ENCODE measurements at places on chromosomes 7 and 10.

DNA sequence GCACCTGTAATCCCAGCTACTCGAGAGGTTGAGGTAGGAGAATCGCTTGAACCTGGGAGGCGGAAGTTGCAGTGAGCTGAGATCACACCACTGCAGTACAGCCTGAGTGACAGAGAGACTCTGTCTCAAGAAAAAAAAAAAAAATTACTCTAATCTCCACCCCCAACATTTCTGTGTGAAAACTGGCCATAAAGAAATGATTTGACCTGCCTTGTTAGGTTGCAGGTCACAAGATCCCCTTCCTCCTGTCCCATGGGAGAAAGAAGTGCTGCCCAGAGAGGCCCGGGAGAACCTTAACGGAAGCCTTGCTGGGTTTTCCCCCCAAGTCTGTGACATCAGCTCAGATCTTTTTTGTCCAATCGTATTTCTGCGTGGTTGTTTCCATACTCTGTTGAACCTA, 8.7 kb upstream of the CALHM1 start:
- no peak for DNase-seq

GRCh38 chr10:88830643-88831268, 20.9 kb downstream of the ANKRD22 start:
- no peak for DNase-seq

DNA sequence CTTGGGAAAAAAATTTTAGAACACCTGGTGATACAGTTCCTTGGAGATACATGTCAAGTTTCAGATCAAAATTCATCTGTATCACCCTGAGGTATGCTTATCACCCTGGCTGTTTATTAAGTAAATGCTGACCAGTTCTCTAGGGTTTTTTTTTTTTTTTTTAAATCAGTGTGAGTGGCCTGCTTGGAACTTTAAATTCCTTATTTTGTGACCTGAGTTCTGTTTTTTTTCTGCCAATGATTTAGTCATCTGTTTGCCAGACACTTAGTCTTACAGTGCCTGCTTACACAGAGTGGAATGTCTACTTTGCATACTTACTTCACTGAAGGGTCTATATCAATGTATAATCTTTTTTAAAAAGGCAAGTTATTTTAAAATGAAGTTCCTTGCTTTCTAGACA, 1.8 kb downstream of the TSPAN13 start:
- DNase-seq = no peak

- DNase-seq = no peak
These were observed 19.6 kb upstream of the ZNF488 start for GRCh38 chr10:47403446-47404318.

DNA sequence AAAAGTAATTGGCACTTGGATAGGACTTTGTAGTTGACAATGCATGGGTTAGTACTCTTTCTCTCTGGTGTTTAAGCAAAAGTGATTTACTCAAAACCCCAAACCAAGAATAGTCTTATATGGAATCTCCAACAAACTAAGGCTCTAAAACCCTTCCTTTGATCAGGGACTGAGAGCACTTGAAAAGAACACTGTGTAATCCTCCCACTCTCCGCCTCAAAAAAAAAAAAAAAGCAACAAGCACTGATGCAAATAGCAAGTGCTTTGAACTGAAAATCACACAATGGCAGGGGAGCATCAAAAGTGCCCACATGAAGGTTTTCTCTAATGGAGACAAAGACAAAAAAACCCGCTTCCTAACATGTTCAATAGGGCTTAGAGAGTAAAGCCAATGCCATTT, 467.9 kb upstream of the AUTS2 start:
- DNase-seq = no peak

- no peak for DNase-seq
These were observed 213.5 kb upstream of the NRP1 start for GRCh38 chr10:33547976-33548375.

- DNase-seq = no peak
These were observed 36.5 kb downstream of the AIFM2 start for GRCh38 chr10:70096016-70096704.
